ENCODE measurements at places on chromosomes 1 and 21. TPM values are rescaled to one million over a fixed set of nuclear protein-coding genes. Genes with fewer than 3 reads are reported as not detected.
A peak's percentile ranks its signal among the peaks of the same experiment; 100 is the strongest.

- no peak for DNase-seq
These were observed 5.6 kb downstream of the COL6A1 start for GRCh38 chr21:45987121-45987711.

DNA sequence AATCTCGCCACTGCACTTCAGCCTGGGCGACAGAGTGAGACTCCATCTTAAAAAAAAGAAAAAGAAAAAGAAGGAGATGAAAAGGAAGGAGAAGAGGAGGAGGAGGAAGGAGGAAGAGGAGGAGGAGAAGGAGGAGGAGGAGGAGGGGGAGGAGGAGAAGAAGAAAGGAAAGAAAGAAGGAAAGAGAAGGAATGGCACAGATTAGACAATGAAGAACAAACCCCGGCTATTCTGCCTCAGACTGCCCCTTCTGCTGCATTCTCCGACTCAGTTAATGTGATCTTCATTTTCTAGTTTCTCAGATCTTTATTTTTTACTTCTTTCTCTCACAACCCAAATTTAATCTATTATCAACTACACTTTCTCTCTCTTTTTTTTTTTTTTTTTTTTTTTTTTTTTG lies 40.1 kb upstream of the PTGFRN start:
- no peak for DNase-seq

DNA sequence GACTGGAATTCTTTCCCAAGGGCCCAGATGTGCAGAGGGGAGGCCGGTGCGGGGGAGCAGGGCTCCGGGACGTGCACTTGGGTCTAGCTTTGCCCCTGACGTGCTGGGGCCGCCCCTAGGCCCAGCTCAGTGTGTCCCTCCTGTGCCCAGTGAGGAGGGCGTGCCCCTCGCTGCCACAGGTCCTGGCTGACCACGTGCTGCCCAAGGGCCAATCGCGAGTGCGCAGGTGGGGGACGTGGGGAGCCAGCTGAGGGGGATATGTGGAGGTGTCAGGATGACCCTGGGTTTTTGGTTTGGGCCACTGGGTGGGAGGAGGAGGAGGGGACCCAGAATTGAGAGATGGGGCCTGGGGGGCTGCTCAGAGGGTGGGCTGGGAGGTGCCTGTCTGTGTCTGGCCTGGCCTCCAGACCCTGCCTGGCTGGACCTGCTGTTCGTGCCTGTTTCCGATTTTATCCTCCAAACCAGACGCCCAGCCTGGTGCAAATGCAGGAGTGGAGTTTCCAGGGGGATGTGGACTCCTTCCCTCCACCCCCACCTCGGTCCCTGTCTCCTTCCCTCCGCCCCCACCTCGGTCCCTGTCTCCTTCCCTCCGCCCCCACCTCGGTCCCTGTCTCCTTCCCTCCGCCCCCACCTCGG lies 6.1 kb upstream of the RNF223 start:
- DNase-seq: peak; percentile 80

GRCh38 chr21:32463367-32463766 lies 50.9 kb downstream of the EVA1C start:
- DNase-seq: no peak

DNA sequence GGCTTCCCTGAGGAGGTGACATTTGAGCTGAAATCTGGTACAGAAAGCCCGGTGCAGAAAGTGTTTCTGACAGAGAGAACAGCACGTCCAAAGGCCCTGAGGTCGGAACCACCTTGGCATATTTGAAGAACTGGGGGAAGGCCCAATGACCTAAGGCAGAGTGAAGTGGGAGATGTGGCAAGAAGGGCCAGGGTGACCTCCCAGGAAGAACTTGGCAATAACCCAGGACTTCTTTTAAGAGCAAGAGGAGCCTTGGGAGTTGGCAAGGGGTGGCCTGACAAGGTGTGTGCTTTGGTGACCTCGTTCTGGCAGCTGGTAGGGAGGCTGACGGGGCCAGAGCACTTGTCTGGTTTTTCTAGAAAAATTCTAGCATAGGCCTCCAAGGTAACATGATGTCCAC lies 23.4 kb downstream of the TTC39A start:
- no peak for DNase-seq

- no peak for DNase-seq
These were observed 88.8 kb downstream of the ST3GAL3 start for GRCh38 chr1:43796111-43796581.

DNA sequence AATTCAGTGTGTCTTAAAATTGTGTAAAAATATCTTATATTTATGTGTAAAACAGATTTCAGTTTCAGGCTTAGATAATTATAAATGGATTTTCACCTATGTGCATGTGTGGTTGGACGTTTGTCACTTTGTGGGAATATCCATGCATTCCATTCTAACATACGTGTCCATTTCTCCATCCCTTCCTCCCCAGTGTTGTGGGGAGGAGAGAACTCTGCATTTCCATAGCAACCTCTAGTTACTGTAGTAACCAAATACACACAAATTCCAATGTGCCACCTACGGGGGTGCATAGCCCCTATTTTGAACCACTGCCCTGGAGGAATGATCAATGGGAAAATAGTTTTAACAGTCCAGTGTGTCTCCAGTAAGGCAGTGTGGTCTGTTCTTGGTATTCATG lies 79.0 kb downstream of the RASAL2 start:
- no peak for DNase-seq

GRCh38 chr1:100834777-100835660 lies 59.6 kb downstream of the EXTL2 start:
- DNase-seq: no peak

- no peak for DNase-seq
These were observed 144.2 kb downstream of the RRAGC start for GRCh38 chr1:38715415-38715814.

GRCh38 chr1:6785318-6785727 lies at the start of gene CAMTA1:
CAMTA1 (plus strand) TSS chr1:6785454; CDS start chr1:6785531, 77 bp downstream.
- no peak for DNase-seq

- peak; percentile 78 for DNase-seq
These were observed 9.1 kb downstream of the IFI6 start for GRCh38 chr1:27662707-27663393.

DNA sequence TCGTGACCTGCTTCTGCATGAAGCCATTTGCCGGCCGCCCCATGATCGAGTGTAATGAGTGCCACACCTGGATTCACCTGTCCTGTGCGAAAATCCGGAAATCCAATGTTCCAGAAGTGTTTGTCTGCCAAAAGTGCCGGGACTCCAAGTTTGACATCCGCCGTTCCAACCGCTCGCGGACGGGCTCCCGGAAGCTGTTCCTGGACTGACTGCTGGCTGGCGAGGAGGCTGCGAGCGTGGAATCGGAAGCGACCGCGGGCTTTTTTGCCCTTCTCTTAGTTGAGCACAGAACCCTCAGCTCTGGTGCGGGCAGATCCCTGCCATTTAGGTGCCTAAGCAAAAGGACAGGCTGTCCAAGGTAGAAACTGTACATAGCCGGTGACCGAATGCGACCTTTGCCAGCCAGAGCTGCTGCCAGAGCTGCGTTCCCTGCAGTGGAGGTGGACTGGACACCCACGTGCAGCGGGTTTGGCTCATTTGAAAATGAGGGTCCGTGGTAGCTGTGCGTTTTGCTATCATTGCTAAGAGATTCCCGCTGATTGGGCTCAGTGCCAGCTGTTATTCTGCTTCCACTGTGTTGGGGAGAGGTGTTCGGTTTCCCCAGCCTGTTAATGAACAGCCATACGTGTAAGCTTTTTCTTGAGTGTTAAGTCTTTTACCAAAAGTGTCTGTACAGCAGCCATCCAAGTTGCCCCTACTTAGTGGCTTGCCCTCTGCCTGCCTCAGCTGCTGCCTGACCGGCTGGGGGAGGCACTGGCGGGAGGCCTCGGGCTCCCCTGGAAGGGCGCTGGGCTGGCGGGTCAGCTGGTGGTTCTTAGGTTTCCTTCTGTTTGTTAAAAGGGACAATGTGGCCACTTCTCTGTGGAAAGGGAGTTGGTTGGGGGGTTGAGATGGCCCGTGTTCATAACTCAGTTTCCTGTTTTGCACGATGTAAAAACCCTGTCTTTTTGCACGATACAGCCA lies 3.0 kb upstream of the THAP3 start:
- DNase-seq: no peak

GRCh38 chr1:206658264-206658980 lies 23.1 kb downstream of the DYRK3 start:
- DNase-seq: peak; percentile 71

- DNase-seq: no peak
These were observed 89.9 kb downstream of the RAVER2 start for GRCh38 chr1:64834734-64835133.

Gene RCAN3
- 16.7 TPM for total RNA-seq

Gene DNM3
- total RNA-seq: 12.4 TPM

Gene SPRR2F
- total RNA-seq: not detected

Gene ASAP3
- total RNA-seq: 34.5 TPM

Measured in lower lobe of right lung (tissue), 2 donors.